Lower lobe of right lung (tissue), 2 donors: ENCODE measurements at places on chromosomes 13 and 19. TPM values are rescaled to one million over a fixed set of nuclear protein-coding genes. Genes with fewer than 3 reads are reported as not detected.

RASAL3 gene
- 15.0 TPM for total RNA-seq

HPN gene
- total RNA-seq, result 28.1 TPM

ZIC2 gene
- total RNA-seq, result not detected

COL5A3 gene
- 8.9 TPM for total RNA-seq

WDR88 gene
- not detected for total RNA-seq

ZNF283 gene
- 12.7 TPM for total RNA-seq

UBXN6 gene
- 86.1 TPM for total RNA-seq

CBY2 gene
- not detected for total RNA-seq

RUBCNL gene
- total RNA-seq, result 3.5 TPM

GRCh38 chr13:104944176-104944575, 1591.3 kb downstream of the EFNB2 start:
- no peaks in the 10 kb centered on the region for H3K27me3 ChIP-seq
- H3K4me3 ChIP-seq, result no peak overlapping the region
- H3K27ac ChIP-seq, result no peak overlapping the region
- H3K4me1 ChIP-seq, result no peaks in the 10 kb centered on the region
- no peaks in the 10 kb centered on the region for H3K36me3 ChIP-seq
- DNase-seq, result no peak

DNA sequence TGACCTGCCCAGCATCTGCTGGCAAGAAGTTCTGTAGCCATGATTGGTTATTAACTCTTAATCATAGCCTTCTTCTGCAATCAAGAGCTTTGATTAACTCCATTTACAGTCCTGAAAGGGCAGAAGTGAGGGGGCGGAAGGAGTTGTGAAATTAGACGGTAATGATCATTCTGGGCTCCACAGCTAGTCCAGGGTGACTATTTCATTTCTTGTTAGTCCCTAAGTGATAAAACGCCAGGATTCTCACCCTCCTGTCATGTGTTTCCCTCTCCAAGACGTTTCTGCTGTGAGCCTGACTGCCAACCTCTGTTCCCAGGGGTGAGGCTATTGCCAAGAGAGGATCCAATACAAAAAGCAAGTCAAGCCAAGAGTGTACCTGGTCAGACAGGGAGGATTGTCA, 155.9 kb upstream of the IPO5 start:
- no peaks in the 10 kb centered on the region for H3K27me3 ChIP-seq
- no peaks in the 10 kb centered on the region for H3K4me1 ChIP-seq
- H3K27ac ChIP-seq, result no peak overlapping the region
- DNase-seq, result no peak
- no peak overlapping the region for H3K4me3 ChIP-seq

DNA sequence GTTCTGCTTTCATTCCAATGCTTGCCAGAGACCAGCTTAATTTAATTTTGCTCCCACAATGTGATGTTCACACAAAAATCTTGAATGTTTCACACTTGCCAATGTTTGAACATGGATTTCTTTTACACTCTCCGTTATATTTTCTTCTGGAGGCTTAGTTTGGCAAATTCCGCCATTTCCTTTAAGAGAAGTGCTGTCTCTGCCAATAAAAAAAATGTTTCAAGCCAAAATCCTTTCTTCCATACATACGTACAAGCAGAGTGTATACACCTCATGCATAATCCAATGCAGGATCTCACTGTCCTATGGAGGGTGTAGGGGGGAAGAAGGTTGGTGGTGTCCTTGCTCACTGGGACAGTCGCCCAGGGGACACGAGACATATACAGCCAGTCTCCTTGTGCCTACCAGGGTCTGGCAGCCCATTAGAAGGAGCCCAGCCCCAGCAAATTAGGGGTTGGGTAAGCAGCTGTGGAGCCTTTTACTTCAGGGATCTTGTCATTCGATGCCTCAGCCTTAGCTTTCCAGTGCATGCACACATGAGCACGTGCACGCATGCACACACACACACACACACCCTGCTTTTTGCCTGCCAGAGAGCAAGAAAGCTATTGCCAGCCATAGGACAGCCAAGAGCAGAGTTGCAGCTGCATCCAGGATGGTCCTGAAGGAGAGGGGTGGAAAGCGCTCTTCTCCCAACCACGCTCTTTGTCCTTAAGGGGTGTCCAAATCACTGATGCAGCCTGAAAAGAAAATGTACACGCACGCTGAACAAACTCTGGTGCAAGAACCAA, 208.3 kb downstream of the FOXO1 start:
- DNase-seq, result no peak
- no peak overlapping the region for H3K4me3 ChIP-seq
- no peaks in the 10 kb centered on the region for H3K4me1 ChIP-seq
- no peaks in the 10 kb centered on the region for H3K27me3 ChIP-seq
- H3K27ac ChIP-seq, result no peak overlapping the region

DNA sequence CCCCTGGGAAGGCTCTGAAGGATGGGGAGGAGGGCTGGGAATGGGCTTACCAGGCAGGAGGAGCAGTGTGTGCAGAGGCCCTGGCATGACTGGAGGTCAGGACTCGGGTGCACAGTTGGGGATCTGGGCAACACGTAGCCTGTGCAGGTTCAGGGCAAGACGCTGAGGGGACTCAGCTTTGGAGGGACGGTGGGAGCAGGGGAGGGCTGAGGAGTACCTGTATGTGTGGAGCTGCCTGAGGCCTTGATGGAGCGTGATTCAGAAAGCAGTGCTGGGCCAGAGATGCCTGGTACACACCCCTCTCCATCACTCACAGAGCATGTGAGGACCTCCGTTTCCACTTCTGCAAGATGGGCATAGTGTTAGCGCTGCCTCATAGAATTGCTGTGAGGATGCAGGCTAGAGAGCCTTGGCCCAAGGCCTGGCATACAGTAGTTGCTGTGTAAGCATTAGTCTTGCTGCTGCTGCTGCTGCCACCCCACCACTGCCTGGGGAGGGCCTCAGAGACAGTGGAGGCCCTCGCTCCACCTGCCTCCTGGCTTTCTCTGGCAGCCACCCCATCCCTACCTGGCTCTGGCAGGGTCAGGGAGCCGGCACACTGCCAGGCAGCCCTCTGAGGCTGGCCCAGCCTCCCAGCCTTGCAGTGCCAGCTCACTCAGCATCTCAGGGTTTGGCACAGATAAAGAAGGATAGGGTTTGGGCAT, 2.4 kb downstream of the PAK4 start:
- H3K4me1 ChIP-seq, result peaks cover 74% of the 10 kb centered on the region
- H3K27ac ChIP-seq, result peak overlapping the region; percentile 51
- no peaks in the 10 kb centered on the region for H3K36me3 ChIP-seq

DNA sequence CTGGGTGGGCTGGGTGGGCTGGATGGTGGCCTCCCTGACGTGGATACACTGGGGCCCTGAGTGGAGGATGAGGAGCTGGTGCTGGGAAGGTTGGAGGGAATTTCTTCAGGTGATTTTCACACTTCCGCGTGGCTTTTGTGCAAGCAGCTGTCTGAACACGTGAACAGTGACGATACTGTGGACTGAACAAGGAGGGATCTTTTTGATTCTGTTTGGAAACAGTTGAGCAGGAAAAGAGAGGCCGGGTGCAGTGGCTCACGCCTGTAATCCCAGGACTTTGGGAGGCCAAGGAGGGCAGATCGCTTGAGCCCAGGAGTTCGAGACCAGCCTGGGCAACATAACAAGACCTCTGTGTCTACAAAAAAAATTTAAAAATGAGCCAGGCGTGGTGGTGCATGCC, 9.1 kb upstream of the GTF2F1 start:
- DNase-seq, result no peak
- no peaks in the 10 kb centered on the region for H3K4me1 ChIP-seq
- no peaks in the 10 kb centered on the region for H3K27me3 ChIP-seq
- no peak overlapping the region for H3K27ac ChIP-seq
- no peak overlapping the region for H3K4me3 ChIP-seq

- H3K27me3 ChIP-seq, result peaks cover 6% of the 10 kb centered on the region
- no peak overlapping the region for H3K27ac ChIP-seq
- H3K4me1 ChIP-seq, result no peaks in the 10 kb centered on the region
- no peak for DNase-seq
These were observed 10.1 kb downstream of the GRIN2D start for GRCh38 chr19:48403606-48404005.

- peaks cover 30% of the 10 kb centered on the region for H3K4me1 ChIP-seq
- DNase-seq, result no peak
- peak overlapping the region; percentile 97 for H3K4me3 ChIP-seq
- H3K36me3 ChIP-seq, result peaks cover 7% of the 10 kb centered on the region
- no peaks in the 10 kb centered on the region for H3K27me3 ChIP-seq
These were observed 2.2 kb downstream of the S1PR2 start for GRCh38 chr19:10228920-10229319.

DNA sequence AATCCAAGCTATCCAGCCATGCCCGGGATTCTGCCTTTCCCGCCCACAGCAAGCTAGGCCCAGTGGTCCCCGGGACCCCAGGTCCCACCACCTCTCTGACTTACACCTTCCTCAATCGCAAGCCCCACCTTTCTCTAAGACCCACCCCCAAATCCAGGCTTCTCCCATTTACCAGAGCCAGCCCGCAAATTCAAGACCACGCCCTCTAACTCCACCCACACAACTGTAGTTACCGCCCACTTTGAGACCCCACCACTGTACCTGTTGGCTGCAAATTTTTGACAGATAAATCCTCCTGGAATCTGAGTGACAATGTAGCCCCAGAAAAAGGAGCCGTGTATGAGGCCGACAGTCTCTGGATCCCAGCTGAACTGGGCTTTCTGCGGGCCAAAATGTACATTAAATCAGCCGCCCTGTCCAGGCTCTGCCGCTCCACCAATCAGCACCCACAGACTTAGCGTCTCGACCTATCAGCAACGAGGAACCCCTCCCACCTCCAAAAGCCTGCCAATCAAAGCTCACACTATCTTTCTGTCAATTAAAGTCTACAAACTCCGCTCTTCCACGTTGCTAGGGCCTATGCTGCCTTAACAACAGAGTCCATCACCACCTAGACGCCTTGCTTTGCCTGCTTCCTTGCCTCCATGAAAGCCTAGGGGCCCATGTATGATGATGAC, 6.3 kb downstream of the SLC17A7 start:
- peaks cover 93% of the 10 kb centered on the region for H3K27me3 ChIP-seq
- no peak overlapping the region for H3K4me3 ChIP-seq
- H3K4me1 ChIP-seq, result no peaks in the 10 kb centered on the region
- H3K36me3 ChIP-seq, result no peaks in the 10 kb centered on the region
- H3K27ac ChIP-seq, result no peak overlapping the region
- DNase-seq, result no peak

GRCh38 chr13:38980750-38981078, 9.9 kb downstream of the STOML3 start:
- H3K27ac ChIP-seq, result no peak overlapping the region
- no peaks in the 10 kb centered on the region for H3K4me1 ChIP-seq
- no peaks in the 10 kb centered on the region for H3K27me3 ChIP-seq
- no peak for DNase-seq

DNA sequence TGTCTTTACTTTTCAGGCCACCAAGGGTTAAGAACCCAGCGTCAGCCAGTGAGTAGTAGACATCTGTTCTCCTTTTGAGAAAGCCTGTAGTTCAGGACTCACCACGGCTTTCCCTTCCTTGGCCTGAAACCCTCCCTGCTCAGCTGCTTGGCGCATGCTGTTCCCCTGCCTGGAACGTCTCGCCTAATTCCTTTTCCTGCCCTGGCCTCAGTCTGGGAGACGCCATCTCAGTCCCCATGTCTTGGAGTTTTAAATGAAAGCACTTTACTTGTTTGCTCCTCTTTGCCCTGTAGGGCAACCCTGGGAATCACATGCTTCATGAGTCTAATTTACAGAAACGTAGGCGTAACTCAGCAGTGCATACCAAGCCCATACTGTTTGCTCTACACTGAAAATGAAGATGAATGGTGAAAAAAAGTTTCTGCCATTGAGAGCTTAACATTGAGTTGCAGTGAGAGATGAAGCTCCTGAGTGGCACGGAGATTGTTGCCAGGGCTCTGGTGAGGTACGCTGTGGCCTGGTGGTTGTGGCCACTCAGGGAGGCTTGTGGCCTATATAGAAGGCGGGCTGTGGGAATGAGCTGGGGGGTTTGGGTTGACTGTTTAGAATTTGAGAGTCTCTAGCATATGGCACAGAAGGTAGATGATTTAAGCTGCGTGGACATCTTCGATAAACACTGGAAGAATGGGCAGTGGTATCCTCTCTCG, 52.8 kb downstream of the GATAD2A start:
- H3K4me3 ChIP-seq, result no peak overlapping the region
- peaks cover 6% of the 10 kb centered on the region for H3K36me3 ChIP-seq
- peaks cover 67% of the 10 kb centered on the region for H3K4me1 ChIP-seq
- H3K27ac ChIP-seq, result peak overlapping the region; percentile 85
- no peaks in the 10 kb centered on the region for H3K27me3 ChIP-seq

- H3K27me3 ChIP-seq, result no peaks in the 10 kb centered on the region
- no peak overlapping the region for H3K4me3 ChIP-seq
- DNase-seq, result no peak
- H3K4me1 ChIP-seq, result peaks cover 52% of the 10 kb centered on the region
- peak overlapping the region; percentile 67 for H3K27ac ChIP-seq
These were observed 5.4 kb downstream of the ZC3H4 start for GRCh38 chr19:47107953-47108746.

GRCh38 chr13:47798194-47798593, 202.9 kb downstream of the SUCLA2 start:
- H3K27me3 ChIP-seq, result no peaks in the 10 kb centered on the region
- no peak overlapping the region for H3K4me3 ChIP-seq
- H3K27ac ChIP-seq, result no peak overlapping the region

- no peaks in the 10 kb centered on the region for H3K4me1 ChIP-seq
- no peak for DNase-seq
- H3K4me3 ChIP-seq, result no peak overlapping the region
- no peaks in the 10 kb centered on the region for H3K27me3 ChIP-seq
- no peak overlapping the region for H3K27ac ChIP-seq
These were observed 2770.4 kb upstream of the PCDH20 start for GRCh38 chr13:64186071-64186470.
